ENCODE measurements at places on chromosomes 3 and 15. TPM values are rescaled to one million over a fixed set of nuclear protein-coding genes. Genes with fewer than 3 reads are reported as not detected.

DNA sequence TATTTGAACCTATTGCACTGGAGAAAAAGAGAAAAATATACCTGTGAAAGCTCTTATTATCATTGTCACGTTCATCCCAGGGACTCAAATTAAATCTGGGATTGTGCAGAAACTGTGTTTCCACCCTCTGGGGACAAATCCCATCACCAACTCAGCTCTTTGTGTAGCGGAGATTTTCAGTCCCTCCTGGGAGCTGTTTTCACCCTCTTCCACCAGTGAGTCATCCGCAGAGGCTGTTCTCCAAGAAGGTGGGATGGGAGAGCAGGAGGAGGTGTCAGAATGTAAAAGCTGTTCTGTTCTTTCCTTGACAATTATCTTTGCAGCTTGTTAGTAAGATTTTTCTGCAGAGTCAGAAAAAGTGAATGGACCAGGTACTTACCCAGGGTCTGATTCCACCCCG, 28.0 kb downstream of the SV2B start:
- DNase-seq: no peak

Gene REC114
- not detected for total RNA-seq

Gene TMEM207
- total RNA-seq: not detected

GRCh38 chr3:33032938-33033337, 64.0 kb downstream of the GLB1 start:
- no peak for DNase-seq

- DNase-seq: no peak
Observed at GRCh38 chr3:134074001-134074789, 44.5 kb upstream of the SLCO2A1 start.

DNA sequence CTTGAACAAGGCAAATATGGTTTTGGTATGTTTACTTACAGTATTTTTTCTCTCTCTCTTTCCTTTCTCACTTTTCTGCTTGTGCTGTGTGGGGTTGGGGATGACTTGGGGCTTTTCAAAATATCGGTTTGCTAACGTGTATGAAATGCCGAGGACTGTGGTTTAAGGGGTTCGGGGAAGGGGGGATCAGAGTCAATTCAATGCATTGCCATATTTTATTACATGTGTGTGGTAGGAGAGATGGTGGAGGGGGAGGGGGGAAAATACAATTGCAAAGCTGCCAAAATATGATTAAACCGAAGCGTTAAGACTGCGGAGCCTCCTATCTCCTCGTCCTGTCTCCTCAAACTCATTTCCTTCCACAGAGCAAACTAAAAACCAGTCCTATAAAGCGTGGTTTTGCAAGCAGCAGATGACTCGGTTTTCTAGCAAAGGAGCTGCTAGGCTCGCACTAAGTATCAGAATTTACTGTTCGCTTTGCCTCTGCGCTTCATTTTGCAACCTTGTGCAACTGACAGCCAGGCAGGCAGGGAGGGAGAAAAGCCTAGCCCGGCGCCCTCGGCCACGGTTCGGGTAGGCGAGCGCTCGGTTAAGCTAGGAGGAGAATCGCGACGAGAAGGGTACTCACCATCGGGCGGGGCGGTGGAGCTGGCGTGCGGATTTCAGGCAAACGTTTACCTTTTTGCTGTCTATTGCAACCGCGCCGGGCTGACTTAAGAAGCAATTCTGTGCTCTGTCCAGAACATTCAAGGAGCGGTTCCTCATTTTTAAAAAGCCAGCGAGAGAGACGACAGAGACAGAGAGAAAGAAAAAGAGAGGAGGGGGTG, 4.0 kb upstream of the NR2F2 start:
- no peak for DNase-seq

GRCh38 chr15:45095661-45096060, 18.3 kb downstream of the DUOX2 start:
- no peak for DNase-seq

- DNase-seq: no peak
Observed at GRCh38 chr3:9787714-9788113, 4.6 kb downstream of the TADA3 start.

Gene ITIH1
- total RNA-seq: not detected

DNA sequence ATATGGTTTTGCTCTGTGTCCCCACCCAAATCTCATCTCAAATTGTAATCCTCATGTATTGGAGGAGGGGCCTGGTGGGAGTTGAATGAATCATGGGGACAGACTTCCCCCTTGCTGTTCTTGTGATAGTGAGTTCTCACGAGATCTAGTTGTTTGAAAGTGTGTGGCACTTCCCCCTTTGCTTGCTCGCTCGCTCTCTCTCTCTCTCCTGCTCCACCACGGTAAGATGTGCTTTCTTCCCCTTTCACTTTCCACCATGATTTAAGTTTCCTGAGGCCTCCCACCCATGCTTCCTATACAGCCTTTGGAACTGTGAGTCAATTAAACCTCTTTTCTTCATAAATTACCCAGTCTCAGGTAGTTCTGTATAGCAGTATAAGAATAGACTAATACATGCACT, 60.7 kb downstream of the GSK3B start:
- no peak for DNase-seq

DNA sequence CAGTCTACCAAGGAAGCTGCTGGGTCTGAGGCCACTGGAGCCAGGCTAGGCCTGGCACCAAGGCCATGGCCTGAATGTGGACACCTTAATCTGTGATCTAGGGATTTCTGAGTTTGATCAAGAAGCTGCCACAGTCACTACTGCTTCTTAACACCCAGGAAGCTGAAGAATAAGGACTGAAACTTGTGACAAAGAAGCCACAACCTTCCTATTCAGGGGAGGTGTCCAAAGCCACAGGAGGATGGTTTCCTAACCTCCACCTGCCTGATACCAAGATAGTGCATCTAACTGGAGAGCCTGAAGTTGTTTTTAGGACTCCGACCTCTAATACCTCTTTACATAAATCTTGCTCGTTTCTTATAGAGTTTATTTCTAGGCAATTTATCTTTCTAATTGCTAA, 5.5 kb upstream of the ANO10 start:
- DNase-seq: no peak

- no peak for DNase-seq
Observed at GRCh38 chr15:83993591-83993990, 242.0 kb upstream of the GOLGA6L4 start.

Gene CRYGS
- total RNA-seq: 3.7 TPM

GRCh38 chr3:30719536-30719935, 113.1 kb downstream of the TGFBR2 start:
- no peak for DNase-seq

Gene CADPS
- total RNA-seq: 0.14 TPM

DNA sequence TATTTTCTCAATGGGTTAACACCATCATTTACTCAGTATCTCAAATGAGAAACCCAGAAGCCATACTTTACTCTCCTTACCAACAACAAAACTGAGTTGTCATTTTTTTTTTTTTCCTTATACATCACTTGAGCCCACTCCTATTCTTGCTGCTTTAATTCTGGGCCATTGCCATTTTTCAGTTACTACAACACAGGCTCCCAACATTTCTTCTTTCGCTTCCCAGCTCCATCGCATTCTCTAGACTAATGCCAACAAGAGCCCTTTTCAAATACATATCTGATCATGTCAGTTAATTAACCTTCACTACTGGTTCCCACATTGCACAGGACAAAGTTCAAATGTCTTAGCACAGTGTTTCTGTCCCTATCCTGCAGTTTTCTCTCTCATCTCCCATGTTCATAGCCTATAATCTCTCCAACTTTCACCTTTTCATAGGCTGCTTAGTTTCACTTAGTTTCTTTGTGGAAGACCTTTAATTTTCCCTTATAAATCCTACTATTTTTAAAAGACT, 22.5 kb upstream of the ANXA2 start:
- DNase-seq: no peak

DNA sequence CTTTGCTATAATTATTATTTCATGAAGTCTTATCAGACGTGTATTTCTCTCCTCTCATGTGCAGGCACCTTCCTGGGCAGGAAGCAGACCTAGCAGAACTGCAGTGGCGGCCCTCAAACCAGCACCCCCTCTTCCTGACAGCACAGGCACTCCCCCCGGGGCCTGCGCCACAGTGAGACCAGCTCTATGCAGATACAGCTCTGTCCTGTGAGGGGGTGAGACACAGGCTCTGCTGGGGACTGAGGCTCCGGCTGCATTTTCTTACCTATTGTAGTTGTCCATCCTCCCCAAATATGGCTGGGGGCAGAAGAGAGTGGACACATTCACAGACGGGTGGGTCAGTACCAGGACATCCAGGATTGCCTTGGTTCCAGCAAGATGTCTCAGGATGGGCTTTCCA, 5.0 kb downstream of the CISH start:
- no peak for DNase-seq

GRCh38 chr3:127174284-127174683, 18.6 kb upstream of the PRR23E start:
- no peak for DNase-seq

Gene UNC13C
- 4.2 TPM for total RNA-seq

DNA sequence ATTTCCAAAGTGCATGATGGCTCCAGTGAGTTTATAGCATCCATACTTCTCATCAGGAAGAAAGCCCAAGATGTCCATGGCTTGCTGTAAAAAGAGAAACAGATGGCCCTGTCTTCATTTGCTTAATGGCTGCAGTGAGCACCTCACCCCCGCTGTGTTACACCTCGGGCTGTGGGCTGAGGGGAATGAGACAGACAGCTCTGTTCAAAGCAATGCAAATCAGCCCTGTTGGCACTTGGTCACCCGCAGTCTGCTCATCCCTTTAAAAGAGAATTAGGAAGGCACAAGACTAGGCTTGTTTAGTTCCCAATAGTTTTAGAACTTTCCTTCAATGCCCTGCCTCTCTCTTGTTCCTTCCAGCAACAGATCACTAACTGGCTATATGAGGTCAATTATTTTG, 25.2 kb downstream of the MYH15 start:
- no peak for DNase-seq

Gene GNAT1
- not detected for total RNA-seq

DNA sequence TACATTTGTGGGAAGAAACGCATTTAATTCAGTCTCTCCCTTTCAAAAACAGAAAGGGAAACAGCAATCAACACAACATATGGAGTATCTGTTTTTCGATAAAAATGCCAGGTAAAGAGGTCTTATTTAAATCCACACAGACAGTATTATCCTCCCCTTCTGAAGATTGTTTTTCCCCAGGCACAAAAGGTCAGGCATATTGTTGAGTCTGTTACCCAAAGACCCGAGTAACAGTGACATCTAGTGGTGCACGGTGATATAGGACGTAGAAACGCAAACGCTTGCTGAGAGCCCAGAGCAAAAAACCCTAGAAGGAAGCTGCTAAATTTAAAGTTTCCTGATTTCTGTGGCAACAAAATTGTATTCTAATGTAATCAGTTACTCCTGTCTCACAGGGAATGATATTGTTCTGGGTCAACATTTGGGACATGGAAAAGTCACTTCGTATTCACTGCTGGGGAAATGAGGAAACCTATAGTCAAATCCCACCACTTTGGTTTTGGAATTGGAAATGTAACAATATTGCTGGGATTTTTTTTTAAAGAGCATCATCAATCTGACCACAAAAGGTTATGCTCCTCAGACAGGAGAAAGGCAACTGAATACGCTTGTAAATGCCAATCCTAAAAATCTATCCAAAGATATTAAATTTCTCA, 312.7 kb upstream of the CCDC54 start:
- DNase-seq: peak; percentile 8

DNA sequence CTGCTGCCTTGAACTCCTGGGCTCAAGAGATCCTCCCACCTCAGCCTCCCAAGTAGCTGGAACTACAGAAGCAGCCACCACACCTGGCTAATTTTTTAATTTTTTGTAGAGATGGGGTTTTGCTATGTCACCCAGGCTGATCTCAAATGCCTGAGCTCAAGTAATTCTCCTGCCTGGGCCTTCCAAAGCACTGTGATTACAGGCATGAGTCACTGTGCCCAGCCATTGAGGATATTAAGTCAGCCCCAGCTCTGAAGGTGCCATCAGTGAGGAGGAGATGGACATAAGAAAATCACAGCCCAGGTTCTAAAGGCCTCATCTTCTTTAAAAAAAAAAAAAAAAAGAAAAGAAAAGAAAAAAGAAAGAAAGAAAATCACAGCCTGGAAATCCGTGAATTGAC, 26.6 kb upstream of the PSTPIP1 start:
- no peak for DNase-seq

Gene CCDC54
- not detected for total RNA-seq

DNA sequence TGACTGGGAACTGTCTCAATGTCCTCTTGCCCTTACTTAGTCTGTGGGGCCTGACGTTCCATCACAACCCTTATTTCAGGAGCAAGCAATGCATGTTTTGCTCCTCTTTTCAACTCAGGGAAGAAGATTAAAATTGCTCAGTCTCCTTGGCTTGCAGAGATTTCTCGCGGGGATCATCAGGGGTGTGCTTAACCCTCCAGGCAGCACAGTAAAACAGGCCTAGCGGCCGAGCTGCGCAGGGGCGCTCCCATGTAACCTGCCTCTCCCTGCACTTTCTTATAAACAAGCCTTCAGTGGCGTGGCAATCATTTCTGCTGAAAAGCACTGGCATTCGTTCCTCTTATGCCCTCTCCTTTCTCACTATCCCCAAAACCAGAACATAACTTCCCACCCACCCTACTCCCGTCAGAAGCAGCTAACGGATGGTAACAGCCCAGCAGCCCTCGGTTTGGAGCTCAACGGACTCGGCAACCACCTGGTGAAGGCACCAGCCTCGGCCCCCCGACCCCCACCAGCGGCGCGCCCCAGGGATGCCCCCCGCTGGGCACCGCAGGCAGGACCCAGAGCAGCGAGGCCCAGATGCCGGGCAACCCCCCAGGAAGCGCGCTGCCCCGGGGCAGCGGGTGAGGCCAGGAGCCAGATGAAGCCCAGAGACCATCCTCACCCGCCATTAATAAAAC, 1.1 kb downstream of the MCF2L2 start:
- no peak for DNase-seq

Gene SLC12A1
- total RNA-seq: 0.68 TPM

DNA sequence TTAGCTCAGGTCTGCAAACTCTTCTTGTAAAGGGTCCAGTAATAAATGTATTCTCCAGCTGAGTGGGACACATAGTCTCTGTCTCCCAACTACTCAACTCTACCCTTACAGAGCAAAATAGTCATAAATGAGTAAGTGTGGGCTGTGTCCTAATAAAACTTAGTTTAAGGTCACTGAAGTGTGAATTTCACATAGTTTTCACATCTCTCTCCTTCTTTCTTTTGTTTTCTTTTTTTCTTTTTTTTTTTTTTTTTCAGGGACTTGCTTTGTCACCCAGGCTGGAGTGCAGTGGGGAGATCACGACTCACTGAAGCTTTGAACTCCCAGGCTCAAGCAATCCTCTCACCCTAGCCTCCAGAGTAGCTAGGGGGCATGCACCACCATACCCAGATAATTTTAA, 1.9 kb upstream of the ACTL6A start:
- no peak for DNase-seq

Gene MYLK
- 483 TPM for total RNA-seq

- DNase-seq: no peak
Observed at GRCh38 chr3:145939431-145939830, 221.6 kb downstream of the PLOD2 start.

DNA sequence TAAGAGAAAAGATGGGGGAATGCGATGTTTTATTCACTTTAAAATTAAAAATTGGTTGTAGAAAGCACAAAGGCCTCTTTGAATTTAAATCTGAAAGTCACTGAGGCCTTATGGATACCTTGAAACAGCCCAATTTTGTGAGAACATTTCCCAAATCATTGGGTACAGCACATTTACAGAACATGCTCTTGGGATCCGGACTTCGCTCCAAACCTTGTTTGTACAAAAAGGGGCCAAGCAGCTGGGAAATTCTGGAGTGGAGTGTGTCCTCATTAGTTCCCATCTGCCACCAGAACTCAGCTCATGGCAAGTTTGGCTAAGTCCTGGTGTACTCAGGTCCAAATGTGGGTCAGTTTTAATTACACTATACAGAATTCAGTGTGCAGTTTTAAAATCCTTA, 254.2 kb downstream of the ZBTB20 start:
- DNase-seq: no peak

Measured in thoracic aorta (tissue), 2 donors.